ENCODE measurements at places on chromosomes 7 and 10. TPM values are rescaled to one million over a fixed set of nuclear protein-coding genes. Genes with fewer than 3 reads are reported as not detected.
A peak's percentile ranks its signal among the peaks of the same experiment; 100 is the strongest.

DNA sequence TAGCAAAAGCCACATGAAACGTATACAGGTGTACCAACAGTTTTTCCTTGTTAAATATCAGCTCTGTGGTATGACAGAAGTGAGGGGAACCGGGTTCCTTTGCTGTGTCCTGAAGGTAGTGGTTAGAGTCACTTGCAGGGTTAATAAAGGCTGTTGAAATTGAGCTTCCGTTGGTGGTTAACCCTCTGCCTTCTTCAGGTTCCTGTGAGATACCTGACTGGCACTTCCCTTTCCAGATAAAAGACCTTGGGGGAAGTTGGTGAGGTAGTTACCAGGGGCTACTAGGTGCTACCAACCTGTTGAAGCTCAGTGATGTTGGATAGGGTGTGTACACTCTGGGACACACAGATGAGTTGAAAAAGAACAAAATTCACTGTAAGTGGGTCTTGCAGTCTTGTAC, 384.1 kb downstream of the GATA3 start:
- no peak overlapping the region for H3K4me3 ChIP-seq
- no peak for DNase-seq
- H3K27ac ChIP-seq, result no peak overlapping the region
- no peaks in the 10 kb centered on the region for H3K4me1 ChIP-seq
- no peaks in the 10 kb centered on the region for H3K27me3 ChIP-seq

DNA sequence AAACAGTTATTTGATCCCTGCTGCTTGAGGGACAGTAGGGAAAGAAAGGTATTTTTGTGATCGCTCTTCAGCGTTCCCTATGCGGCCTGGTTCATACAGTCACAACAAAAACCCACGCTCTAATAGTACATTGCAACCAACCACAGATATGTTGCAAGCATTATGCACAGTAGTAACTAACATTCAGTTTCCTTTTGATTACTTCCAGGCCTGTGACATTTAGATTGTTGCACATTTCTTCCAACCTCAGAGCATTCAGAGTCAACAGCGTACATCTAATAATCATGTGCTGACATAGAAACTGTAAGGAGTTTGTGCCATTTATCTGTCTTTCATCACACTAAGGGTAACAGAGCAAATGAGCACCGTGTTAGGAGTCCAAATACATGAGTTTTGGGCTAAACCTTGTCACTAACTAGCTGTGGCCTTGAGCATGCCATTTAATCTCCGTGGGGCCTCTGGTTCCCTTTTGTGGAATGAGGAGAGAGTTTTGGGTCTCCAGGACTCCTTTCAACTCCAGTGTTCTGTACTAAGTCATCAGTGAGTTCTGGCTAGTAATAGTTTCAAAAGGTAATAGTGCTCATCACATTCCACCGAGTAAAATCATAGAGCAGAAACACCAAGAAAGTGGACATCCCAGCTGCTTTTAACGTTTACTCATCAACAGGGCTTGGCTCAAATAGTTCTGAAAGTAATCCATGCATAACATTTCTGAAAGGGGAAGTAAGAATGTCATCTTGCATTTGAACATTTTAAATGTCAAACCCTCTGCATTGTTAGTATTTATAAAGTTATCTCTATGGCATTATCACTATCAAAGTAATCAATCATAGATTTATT, 99.0 kb upstream of the FZD1 start:
- no peaks in the 10 kb centered on the region for H3K36me3 ChIP-seq
- H3K27ac ChIP-seq, result peak overlapping the region; percentile 23
- H3K4me1 ChIP-seq, result peaks cover 9% of the 10 kb centered on the region
- DNase-seq, result no peak
- no peaks in the 10 kb centered on the region for H3K27me3 ChIP-seq

The SPDYE2B gene
- total RNA-seq, result not detected

The HYAL4 gene
- not detected for total RNA-seq

GRCh38 chr7:27103489-27104226, 1.2 kb upstream of the HOXA2 start:
- H3K4me3 ChIP-seq, result no peak overlapping the region
- no peaks in the 10 kb centered on the region for H3K36me3 ChIP-seq
- peak overlapping the region; percentile 11 for H3K27ac ChIP-seq
- H3K27me3 ChIP-seq, result no peaks in the 10 kb centered on the region
- peaks cover 4% of the 10 kb centered on the region for H3K4me1 ChIP-seq

GRCh38 chr10:77297393-77297739, 340.2 kb downstream of the KCNMA1 start:
- no peak overlapping the region for H3K4me3 ChIP-seq
- H3K36me3 ChIP-seq, result no peaks in the 10 kb centered on the region
- no peak for DNase-seq
- no peaks in the 10 kb centered on the region for H3K27me3 ChIP-seq

GRCh38 chr7:140876519-140877248, 48.0 kb downstream of the BRAF start:
- no peak for DNase-seq
- H3K36me3 ChIP-seq, result no peaks in the 10 kb centered on the region
- H3K4me1 ChIP-seq, result no peaks in the 10 kb centered on the region

The MMD2 gene
- total RNA-seq, result not detected

DNA sequence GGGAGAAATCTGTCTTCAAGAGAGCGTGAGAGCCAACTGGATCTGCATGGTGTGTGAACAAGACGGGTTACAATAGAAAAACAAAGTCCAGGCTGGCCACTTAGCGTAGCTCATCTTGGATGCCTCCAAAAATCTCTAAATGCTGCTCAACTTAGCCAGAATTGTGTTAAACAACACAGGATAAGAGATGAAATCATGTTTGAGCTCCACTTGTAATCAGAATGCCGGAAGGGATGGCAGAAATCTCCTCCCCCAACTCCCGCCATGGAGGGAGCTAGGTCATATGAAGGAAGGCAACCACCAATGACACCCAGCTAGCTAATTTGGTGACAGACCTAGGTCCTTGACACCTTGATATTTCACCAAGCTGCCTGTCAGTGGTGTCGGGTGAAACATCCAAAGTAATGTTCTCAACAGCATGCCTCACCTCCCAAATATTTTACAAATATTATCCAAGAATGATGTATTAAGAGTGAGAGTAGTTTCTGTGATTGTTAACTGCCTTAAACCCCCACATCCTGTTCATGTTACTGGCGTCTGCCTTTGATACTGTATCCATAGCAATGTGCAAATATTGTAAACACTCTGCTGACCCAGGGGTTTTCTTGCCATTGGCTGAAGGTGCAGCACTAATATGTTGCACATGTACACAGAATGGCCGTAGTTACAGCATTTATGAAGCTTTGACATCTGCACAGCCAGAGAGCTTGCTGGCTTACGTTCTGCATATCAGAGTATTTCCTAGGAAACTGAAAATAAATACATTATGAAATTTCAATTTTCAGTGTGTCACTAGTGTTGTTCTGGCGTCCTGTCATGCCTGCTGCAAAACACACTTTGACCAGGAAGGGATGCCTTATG, 25.8 kb downstream of the TMEM254 start:
- no peaks in the 10 kb centered on the region for H3K27me3 ChIP-seq
- DNase-seq, result no peak
- H3K4me1 ChIP-seq, result no peaks in the 10 kb centered on the region
- H3K4me3 ChIP-seq, result no peak overlapping the region
- no peak overlapping the region for H3K27ac ChIP-seq

The CYP3A7 gene
- total RNA-seq, result not detected

GRCh38 chr7:140360697-140361229, 37.6 kb downstream of the SLC37A3 start:
- no peak for DNase-seq
- H3K4me1 ChIP-seq, result peaks cover 18% of the 10 kb centered on the region
- no peaks in the 10 kb centered on the region for H3K27me3 ChIP-seq
- no peak overlapping the region for H3K27ac ChIP-seq

The GIMAP1 gene
- 9.3 TPM for total RNA-seq

The MACROH2A2 gene
- 11.1 TPM for total RNA-seq

All from tibial nerve (tissue), 4 donors.